ENCODE measurements at places on chromosomes 16 and 17.

GRCh38 chr16:53482123-53482522 is 20.9 kb downstream of the AKTIP start:
- no peak for DNase-seq

DNA sequence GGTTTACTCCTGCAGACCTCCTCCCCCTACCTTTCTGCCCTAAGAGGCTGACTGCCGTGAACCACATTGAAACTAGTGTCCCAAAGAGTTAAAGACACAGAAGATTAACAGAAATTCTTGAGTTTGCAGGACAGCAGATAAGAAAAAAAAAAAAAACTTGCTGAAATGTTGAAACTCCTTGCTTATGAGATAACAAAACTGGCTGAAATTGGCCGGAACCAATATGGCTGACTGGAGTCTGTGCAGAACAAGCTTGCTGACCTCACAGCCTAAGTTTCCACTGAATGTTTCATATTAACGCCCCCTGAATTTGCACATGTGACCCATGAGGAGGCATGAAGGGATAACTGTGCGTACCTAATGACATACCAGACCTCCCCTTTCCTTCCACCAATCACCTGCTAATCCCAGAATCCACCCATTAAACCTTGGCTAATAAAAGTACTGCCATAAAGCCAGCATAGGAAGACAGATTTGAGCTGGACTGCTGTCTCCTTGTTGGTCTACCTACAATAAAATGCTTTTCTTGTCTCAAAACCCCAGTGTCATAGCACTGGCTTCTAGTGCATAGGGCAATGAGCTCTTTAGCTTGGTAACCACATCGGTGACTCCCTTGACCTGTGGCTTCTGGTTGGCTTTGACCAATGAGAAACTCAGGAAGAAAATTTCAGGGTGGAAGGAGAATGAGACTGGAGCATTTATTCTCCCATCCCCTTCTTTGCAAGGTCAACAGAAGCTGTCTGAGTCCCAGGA is 80.1 kb downstream of the PMP22 start:
- no peak for DNase-seq

- DNase-seq, result peak; percentile 40
Observed at GRCh38 chr16:50153596-50154419, 702 bp downstream of the TENT4B start.

- DNase-seq, result no peak
Observed at GRCh38 chr17:34609210-34609609, 29.8 kb downstream of the TMEM132E start.

DNA sequence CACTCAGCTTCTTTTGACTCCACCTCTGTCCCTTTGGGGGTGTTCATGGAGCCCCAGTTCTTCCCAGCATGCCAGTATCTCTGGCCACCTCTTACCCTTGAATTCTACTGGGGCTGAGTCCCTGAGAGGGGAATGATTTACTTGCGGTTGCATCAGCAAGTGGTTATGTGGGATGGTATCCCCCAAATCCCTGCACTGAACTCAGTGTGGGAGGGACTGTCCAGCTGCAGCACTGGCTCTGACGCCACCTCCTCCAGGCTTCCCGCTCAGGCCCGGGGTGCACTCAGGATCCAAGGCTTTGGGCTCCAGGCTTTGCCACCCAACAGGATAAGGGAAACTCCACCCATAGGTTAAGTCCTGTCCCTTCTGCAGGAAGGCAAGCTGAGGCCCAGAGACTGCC is 21.1 kb upstream of the BRD7 start:
- DNase-seq, result no peak

DNA sequence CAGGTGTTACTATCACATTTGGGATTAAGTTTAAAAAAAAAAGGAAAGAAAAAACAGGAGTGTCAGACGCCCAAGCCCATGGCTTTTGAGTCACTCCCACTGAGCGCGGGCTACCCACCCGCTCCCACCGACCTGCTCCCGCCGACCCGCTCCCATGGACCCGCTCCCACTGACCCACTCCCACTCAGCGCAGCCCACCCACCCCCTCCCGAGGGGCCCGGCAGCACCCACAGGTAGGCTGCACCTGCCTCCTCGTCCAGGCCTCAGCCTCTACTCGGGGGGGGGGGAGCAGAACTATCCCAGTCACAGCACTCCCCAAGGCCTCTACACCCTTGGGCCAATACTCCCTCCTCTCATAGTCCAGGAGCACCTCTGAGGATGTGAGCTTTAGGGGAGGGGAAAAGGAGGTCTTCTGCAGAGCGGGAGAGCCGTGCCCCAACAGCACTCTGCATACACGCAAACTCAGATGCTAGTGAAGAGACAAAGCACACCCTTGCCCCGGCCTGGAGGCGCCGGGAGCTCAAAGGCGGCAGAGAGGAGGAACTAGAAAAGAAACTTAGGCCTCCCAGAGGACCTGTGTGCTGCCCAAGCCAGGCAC is 2.9 kb downstream of the CLUH start:
- no peak for DNase-seq
